ENCODE measurements at places on chromosomes 5 and 9.
A peak's percentile ranks its signal among the peaks of the same experiment; 100 is the strongest.

GRCh38 chr5:155624597-155625241 is 611.2 kb downstream of the KIF4B start:
- H3K36me3 ChIP-seq: no peaks in the 10 kb centered on the region
- no peaks in the 10 kb centered on the region for H3K27me3 ChIP-seq
- H3K4me1 ChIP-seq: no peaks in the 10 kb centered on the region
- no peak overlapping the region for H3K27ac ChIP-seq

DNA sequence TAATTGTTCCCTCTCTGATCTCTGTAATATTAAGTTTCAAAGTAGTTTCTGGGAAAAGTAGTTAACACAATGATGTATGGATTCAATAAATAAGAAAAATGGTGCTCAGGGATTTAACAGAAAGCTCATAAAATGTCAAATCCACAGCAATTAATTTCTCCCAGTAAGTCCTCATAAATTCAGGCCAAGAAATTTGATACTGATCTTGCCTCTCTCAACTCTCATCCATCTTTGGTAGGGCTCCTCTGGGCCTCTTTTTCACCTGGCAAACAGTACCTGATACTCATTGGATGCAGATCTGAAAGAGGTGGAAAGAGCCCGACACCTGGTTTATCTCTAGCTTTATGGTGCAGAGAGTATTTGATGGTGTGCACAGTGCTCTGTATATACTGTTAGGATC is 106.1 kb downstream of the STK32A start:
- H3K4me3 ChIP-seq: no peak overlapping the region
- no peaks in the 10 kb centered on the region for H3K4me1 ChIP-seq
- H3K27ac ChIP-seq: no peak overlapping the region

- H3K36me3 ChIP-seq: no peaks in the 10 kb centered on the region
- H3K4me3 ChIP-seq: no peak overlapping the region
- DNase-seq: no peak
- H3K27me3 ChIP-seq: no peaks in the 10 kb centered on the region
- no peak overlapping the region for H3K27ac ChIP-seq
These were observed 129.0 kb upstream of the ALDH1B1 start for GRCh38 chr9:38263532-38263931.

GRCh38 chr5:7094626-7095025 is 301.3 kb upstream of the ADCY2 start:
- no peak for DNase-seq
- no peak overlapping the region for H3K4me3 ChIP-seq
- H3K36me3 ChIP-seq: no peaks in the 10 kb centered on the region
- H3K27me3 ChIP-seq: no peaks in the 10 kb centered on the region
- H3K4me1 ChIP-seq: no peaks in the 10 kb centered on the region
- no peak overlapping the region for H3K27ac ChIP-seq

- no peaks in the 10 kb centered on the region for H3K4me1 ChIP-seq
- no peak for DNase-seq
- H3K27ac ChIP-seq: no peak overlapping the region
These were observed 37.2 kb upstream of the F2RL2 start for GRCh38 chr5:76660360-76660759.

GRCh38 chr5:179805070-179805528 is 1.6 kb downstream of the MGAT4B start:
- peaks cover 32% of the 10 kb centered on the region for H3K4me1 ChIP-seq
- H3K36me3 ChIP-seq: peaks cover 12% of the 10 kb centered on the region
- no peaks in the 10 kb centered on the region for H3K27me3 ChIP-seq
- peak overlapping the region; percentile 87 for H3K4me3 ChIP-seq

DNA sequence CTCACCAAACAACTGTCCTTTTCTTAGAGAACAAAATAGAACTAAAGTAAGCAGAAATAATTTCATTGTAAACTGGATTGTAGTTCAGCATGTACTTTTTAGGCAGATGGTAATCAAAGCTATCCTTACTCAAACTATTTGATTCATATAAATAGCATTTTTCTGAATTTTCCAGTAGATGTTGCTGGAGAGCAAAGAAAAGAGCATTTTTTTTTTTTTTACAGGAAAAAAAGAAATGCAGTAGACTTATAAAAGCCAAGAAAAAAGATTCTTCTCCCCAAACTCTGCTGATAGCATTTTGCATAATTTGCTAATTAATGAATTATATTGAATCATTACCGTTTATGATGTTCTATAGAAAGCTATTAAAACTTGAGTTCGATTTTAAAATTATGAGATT is 715.3 kb upstream of the WWC1 start:
- no peaks in the 10 kb centered on the region for H3K36me3 ChIP-seq
- no peak for DNase-seq
- H3K4me3 ChIP-seq: no peak overlapping the region
- H3K27ac ChIP-seq: no peak overlapping the region
- H3K27me3 ChIP-seq: peaks cover 60% of the 10 kb centered on the region
- H3K4me1 ChIP-seq: peaks cover 10% of the 10 kb centered on the region

- H3K4me3 ChIP-seq: no peak overlapping the region
- DNase-seq: peak; percentile 47
- no peak overlapping the region for H3K27ac ChIP-seq
- peaks cover 26% of the 10 kb centered on the region for H3K27me3 ChIP-seq
These were observed 1.5 kb downstream of the SPOCK1 start for GRCh38 chr5:137497396-137498290.

DNA sequence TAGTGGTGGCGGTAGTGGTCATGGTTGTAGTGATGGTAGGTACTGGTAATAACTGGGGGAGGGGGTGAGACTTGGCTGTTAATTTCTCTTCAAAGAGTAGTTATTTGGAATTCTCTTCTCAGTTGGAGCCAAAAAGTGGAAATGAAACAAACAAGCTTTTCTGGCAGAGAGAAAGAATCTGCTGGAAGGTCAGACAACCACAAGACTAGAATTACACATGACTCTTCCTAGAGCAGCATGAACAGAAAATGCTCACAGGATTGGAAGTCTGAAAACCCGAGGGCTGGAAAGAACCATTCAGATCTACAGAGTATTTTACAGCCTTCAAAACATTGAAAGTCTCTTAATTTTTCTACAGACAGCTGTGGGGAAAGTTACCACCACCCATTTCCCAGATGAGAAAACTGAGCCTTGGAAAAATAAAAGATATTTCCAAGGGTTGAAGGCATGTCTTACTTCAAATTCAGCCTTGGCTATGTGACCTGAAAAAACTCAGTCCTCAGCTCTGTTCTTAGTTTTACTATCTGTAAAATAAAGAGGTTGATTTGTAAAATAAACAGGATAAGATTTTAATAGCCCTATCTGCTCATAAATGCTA is 42.9 kb upstream of the TRIM32 start:
- no peak overlapping the region for H3K4me3 ChIP-seq
- no peaks in the 10 kb centered on the region for H3K36me3 ChIP-seq
- H3K4me1 ChIP-seq: peaks cover 6% of the 10 kb centered on the region
- no peaks in the 10 kb centered on the region for H3K27me3 ChIP-seq
- no peak for DNase-seq
- H3K27ac ChIP-seq: no peak overlapping the region

GRCh38 chr5:14147210-14147609 is 4.1 kb downstream of the TRIO start:
- H3K27me3 ChIP-seq: no peaks in the 10 kb centered on the region
- no peak overlapping the region for H3K27ac ChIP-seq
- H3K36me3 ChIP-seq: no peaks in the 10 kb centered on the region

- no peak overlapping the region for H3K4me3 ChIP-seq
- H3K4me1 ChIP-seq: no peaks in the 10 kb centered on the region
- H3K27me3 ChIP-seq: no peaks in the 10 kb centered on the region
- no peak for DNase-seq
These were observed 519.2 kb downstream of the ACTL7B start for GRCh38 chr9:108336575-108336974.

GRCh38 chr9:97046228-97046627 is 7.3 kb upstream of the CTSV start:
- no peak overlapping the region for H3K4me3 ChIP-seq
- peak; percentile 80 for DNase-seq
- H3K27ac ChIP-seq: no peak overlapping the region

DNA sequence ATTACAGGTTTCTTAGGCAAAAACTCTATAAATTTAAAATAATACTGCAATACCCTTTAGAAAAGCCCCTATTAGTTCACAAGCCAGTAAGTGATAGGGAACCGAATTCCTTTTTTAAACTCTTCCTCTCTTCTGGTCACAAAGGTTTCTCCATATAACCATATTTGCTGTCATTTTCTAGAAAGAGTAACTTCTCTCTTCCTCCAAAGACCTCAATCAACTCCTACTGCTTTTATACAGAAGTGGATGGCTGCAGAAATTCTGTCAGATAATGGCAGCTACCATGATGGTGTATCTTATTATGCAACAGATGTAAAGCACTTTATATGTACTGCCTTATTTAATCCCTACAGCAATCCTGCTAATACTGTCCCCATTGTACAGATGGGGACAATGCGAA is 6.2 kb downstream of the TUT7 start:
- peaks cover 67% of the 10 kb centered on the region for H3K4me1 ChIP-seq
- H3K27me3 ChIP-seq: no peaks in the 10 kb centered on the region
- H3K27ac ChIP-seq: no peak overlapping the region
- no peak for DNase-seq
- H3K4me3 ChIP-seq: no peak overlapping the region

GRCh38 chr5:92879806-92880543 is 701.0 kb downstream of the NR2F1-AS1 start:
- no peaks in the 10 kb centered on the region for H3K4me1 ChIP-seq
- no peak for DNase-seq
- H3K27me3 ChIP-seq: no peaks in the 10 kb centered on the region
- no peak overlapping the region for H3K4me3 ChIP-seq
- no peak overlapping the region for H3K27ac ChIP-seq

- H3K4me1 ChIP-seq: no peaks in the 10 kb centered on the region
- H3K27me3 ChIP-seq: no peaks in the 10 kb centered on the region
- no peak overlapping the region for H3K27ac ChIP-seq
- H3K36me3 ChIP-seq: no peaks in the 10 kb centered on the region
- H3K4me3 ChIP-seq: no peak overlapping the region
These were observed 205.1 kb downstream of the ADAMTSL1 start for GRCh38 chr9:18678821-18679590.

DNA sequence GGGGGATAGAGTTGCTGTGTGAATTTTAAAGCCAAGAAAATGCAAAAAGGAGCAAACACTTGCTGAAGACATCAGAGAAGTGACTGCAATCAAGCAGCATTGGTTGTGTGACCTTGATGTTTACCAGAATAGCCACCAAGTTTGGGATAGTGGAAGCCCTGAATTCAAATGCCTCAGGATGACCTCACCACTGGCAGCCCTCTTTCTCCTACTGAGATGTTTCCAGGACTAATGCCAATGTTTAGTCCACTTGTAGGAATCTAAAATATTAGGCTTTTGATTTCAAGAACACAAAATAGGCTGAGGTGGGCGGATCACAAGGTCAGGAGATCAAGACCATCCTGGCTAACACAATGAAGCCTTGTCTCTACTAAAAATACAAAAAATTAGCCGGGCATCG is 112.2 kb upstream of the NUDT12 start:
- no peaks in the 10 kb centered on the region for H3K36me3 ChIP-seq
- no peak overlapping the region for H3K27ac ChIP-seq
- no peaks in the 10 kb centered on the region for H3K4me1 ChIP-seq

DNA sequence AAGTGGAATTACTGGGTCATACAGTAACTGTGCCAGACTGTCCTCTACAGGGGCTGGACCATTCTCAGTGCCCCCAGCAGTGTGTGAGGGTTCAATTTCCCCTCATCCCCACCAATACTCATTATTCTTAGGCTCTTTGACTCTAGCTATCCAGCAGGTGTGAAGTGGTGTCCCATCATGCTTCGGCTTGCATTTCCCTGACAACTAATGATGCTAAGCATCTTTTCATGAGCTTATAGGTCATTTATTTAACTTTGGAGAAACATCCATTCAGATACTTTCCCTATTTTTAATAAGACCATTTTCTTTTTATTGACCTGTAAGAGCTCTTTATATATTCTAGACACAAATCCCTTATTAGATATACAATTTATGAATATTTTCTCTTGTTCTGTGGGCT is 63.6 kb downstream of the ADAMTS2 start:
- peaks cover 7% of the 10 kb centered on the region for H3K4me1 ChIP-seq
- H3K27ac ChIP-seq: no peak overlapping the region

- no peak overlapping the region for H3K4me3 ChIP-seq
- no peaks in the 10 kb centered on the region for H3K27me3 ChIP-seq
- peaks cover 13% of the 10 kb centered on the region for H3K4me1 ChIP-seq
- H3K36me3 ChIP-seq: peaks cover 11% of the 10 kb centered on the region
- H3K27ac ChIP-seq: no peak overlapping the region
These were observed 289.3 kb downstream of the ARHGEF28 start for GRCh38 chr5:73915345-73915744.

DNA sequence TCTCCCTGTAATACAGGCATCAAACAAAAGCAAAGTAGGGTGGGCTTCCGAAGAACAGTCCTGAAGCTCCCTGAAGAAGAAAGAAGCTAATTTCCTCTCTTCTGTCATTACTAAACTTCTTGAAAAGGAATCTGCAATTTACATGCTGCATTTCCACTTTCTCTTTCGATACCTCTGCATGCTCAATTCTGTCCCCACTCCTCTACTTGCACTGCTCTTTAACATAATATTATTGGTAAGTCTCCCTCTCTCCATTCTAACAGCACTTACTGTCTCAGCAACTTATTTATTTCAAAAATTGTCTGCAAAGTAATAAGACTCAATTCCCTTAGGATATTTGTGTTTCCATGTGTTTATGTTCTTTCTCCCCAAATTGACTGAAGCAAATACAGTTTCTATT is 3.9 kb upstream of the PLPP1 start:
- DNase-seq: no peak
- H3K36me3 ChIP-seq: no peaks in the 10 kb centered on the region
- H3K27me3 ChIP-seq: no peaks in the 10 kb centered on the region
- H3K27ac ChIP-seq: peak overlapping the region; percentile 40

DNA sequence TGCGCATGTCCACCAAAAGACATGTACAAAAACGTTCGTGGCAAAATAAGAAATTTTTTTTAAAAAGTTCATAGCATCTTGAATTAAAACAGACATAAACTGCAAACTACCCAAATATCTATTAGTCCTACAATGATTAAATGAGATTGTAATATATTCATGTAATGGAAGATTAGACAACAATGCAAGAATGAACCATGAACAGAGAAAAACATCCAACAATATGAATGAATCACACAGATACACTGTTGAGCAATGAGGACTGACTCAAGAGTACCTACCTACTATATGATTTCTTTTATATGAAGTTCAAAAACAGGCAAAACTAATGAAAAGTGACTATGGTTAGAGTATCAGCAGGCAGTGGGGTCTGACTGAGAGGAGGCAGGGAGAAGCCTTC is 17.9 kb upstream of the CTNNAL1 start:
- H3K27me3 ChIP-seq: no peaks in the 10 kb centered on the region
- H3K36me3 ChIP-seq: peaks cover 46% of the 10 kb centered on the region
- H3K27ac ChIP-seq: no peak overlapping the region
- peaks cover 6% of the 10 kb centered on the region for H3K4me1 ChIP-seq
- DNase-seq: no peak

GRCh38 chr9:125646621-125647100 is 60.3 kb downstream of the MAPKAP1 start:
- no peaks in the 10 kb centered on the region for H3K27me3 ChIP-seq

All from upper lobe of right lung (tissue), 1 donor.